ENCODE measurements at places on chromosomes 5 and 9. TPM values are rescaled to one million over a fixed set of nuclear protein-coding genes. Genes with fewer than 3 reads are reported as not detected.
A peak's percentile ranks its signal among the peaks of the same experiment; 100 is the strongest.

The TEX48 gene
- total RNA-seq, result 0.56 TPM

DNA sequence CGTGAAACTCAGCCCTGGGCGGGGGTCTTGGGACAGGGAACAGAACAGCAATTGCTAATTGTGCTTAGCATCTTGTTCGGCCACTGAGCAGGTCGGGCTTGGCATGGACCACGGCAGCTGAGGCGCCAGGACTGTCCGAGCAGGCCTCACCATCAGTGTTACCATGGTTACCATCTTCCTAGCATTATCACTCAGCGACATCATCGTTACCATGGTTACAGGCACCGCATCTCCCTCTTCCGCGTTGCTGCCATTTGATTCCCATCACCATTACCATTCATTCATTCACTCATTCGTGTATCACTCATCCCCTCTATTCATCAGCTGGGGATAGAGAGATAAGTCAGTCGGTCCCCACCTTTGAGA, 81.0 kb upstream of the ZBTB43 start:
- peak; percentile 70 for DNase-seq

The MZB1 gene
- total RNA-seq, result 29.1 TPM

DNA sequence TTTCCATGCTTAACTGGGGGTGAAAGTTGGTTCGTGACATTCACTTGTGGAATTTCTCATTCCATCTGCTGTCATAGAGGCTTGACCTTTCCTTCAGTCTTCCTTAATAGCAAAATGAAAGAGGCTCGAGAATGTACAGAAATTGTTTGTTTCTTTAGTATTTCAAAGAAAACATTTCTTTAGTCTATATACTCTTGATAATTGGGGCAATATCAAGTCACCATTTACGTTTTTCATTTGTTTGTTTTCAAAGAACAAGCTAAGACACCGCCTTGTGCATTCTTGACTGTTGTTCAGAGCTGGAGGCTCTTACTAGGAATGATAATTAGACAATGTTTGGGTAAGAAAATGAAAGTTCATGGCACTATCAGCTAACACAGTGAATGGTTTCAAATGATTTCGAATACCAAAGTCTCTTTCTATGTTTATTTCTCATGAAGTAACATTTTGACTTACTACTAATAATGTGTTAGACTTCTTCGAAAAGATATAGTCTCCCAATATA, 835.4 kb downstream of the SEMA5A start:
- no peak for DNase-seq

GRCh38 chr9:135418161-135418560, 61.4 kb upstream of the PPP1R26 start:
- no peak for DNase-seq

DNA sequence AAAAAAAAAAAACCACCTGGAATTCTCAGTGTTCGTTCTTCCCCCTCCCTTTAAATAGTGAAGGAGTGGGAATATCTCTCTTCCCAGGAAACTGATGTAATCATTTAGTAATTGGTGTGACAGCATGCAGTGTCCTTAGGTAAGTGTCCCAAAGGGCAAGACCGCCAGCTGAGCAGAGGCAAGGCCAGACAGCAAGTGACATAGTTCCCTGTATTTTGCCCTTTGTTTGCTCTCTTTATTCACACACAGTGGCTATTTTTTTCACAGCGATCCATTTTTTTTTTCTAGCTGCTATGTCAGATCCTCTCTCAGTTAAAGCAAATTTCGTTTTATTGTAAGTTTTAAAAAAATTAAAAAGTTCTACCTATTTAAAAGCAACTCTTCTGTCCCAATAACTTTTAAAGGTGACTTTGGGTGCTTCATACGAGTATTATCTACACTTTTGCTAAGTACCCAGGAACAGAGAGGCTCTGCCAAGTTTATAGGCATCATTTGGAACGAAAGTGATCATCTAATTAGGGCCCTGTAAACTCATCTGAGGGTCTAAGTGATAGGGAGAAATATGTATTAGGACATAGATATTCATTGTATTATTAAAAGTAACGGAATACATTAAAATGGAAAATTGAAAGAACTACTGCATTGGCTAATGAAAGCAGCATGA, 98.2 kb upstream of the ALDH1A1 start:
- no peak for DNase-seq

- peak; percentile 84 for DNase-seq
Measured at GRCh38 chr9:136482046-136482792, 621 bp downstream of the SEC16A start.

DNA sequence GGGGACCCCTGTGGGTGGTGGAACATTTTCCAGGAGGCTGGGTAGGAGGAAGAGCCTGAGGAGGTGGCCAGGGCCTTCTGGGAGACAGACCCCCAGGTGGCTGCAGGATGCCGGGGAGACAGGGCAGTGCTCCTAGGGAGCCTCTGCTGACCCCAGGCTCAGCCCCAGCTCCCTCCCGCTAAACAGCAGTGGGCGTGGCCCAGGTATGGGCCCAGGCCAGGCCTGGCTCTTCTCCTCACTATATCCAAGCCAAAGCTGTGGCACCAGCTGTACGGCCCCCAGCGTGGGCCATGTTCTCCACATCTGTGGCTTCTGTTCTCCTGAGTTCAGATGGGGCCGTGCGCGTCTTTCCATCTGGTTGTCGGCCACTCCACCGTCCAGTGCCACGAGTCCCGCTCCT, 58.5 kb downstream of the KCNT1 start:
- DNase-seq, result no peak

GRCh38 chr9:3525096-3525835, 535 bp downstream of the RFX3 start:
- DNase-seq, result no peak

DNA sequence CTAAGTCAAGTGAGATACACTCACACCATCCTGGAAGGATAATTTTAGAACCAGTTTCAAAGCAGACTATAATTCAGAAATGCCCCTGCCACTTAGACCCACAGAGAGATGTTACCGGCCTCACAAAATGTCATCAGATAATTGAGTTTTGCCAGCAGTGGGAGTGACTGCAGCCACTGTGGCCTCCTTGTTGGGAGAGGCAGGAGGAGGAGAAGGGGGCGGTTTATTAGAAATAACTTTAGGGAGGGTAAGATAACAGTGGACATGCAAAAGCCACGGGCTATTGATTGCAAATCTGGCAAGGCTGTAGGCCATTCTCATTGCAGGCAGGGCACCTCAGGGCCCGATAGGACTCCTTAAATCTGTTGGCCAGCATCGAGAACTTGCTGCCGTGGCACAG, 13.4 kb downstream of the GRXCR2 start:
- no peak for DNase-seq

The LRRTM2 gene
- total RNA-seq, result 0.07 TPM

DNA sequence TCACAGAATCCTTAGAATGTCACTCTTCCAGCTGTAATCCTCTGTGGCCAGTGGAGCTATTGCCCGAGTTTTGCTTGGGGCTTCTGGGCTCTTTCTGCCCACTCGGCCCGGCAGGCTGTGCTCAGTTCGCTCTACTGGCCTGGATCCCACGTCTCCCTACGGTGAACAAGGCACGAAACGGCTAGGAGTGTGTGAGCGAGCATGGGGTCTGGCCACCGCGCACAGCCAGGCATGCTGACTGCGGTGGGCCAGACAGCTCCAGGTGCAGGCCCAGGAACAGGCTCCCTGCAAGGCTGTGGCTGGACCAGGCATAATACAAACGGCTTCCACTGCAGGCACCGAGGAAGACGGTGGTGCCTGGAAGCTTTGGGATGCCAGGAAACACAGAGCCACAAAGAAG, 2035.5 kb upstream of the ACO1 start:
- DNase-seq, result no peak

The PCDHB6 gene
- not detected for total RNA-seq

The PAEP gene
- not detected for total RNA-seq

- DNase-seq, result no peak
Measured at GRCh38 chr5:95241161-95241560, 43.7 kb downstream of the MCTP1 start.

GRCh38 chr9:119963798-119964372, 594.6 kb upstream of the BRINP1 start:
- DNase-seq, result no peak

The SHLD3 gene
- total RNA-seq, result 5.1 TPM

DNA sequence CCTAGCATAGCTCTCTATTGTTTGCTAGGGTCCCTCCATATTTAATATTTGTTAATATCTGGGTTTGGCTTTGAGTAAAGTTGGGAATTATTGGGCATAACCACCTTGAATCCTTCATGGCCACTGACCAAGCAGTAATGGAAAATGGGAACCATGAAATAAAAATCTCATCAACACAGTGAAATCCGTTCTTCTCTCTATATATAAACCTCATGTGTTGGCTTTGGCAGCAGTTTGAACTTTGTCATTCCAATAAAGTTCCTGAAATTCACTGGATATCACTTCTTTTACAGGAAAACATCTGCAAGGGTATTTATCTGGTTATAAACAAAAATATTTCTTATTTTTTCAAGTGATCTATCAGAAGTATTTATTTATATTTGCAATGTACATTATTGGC, 93.0 kb upstream of the MPDZ start:
- DNase-seq, result no peak

- DNase-seq, result no peak
Measured at GRCh38 chr5:92429646-92430045, 1046.5 kb upstream of the ARRDC3 start.

DNA sequence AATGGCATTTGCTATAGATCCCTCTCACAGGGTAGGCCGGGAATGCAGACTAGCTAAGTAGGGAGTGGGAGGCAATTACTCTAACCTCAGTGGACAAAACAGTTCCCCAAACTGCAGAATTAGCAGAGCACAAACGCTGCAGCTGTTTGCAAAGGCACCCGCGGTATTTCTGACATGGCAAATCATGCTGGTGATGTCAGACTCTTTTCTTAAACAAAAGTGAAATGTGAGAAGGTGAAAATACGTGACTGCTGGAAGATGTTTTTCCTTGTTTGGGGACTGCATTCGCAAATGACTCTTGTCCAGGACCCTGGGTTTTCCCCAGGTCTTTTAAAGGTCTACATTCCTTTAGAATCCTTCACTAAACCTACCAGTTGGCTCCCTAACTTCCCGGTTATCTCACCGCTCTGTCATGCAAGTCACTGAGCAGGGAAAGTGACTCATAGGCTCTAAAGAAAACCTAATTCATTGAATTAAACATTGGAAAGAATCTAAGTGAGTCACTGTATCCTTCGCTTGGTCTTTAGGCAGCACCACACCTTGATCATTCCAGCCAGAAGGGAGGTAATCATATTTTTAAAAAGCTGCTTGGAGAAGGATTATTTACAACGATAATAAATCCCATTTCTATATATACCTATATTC, 91.5 kb upstream of the DNAH5 start:
- no peak for DNase-seq

The GRIA1 gene
- not detected for total RNA-seq

- DNase-seq, result no peak
Measured at GRCh38 chr9:93049491-93049890, 9.0 kb upstream of the SUSD3 start.

GRCh38 chr9:119967867-119968535, 598.8 kb upstream of the BRINP1 start:
- DNase-seq, result no peak

GRCh38 chr5:61293071-61293470, 39.0 kb upstream of the ZSWIM6 start:
- DNase-seq, result no peak

DNA sequence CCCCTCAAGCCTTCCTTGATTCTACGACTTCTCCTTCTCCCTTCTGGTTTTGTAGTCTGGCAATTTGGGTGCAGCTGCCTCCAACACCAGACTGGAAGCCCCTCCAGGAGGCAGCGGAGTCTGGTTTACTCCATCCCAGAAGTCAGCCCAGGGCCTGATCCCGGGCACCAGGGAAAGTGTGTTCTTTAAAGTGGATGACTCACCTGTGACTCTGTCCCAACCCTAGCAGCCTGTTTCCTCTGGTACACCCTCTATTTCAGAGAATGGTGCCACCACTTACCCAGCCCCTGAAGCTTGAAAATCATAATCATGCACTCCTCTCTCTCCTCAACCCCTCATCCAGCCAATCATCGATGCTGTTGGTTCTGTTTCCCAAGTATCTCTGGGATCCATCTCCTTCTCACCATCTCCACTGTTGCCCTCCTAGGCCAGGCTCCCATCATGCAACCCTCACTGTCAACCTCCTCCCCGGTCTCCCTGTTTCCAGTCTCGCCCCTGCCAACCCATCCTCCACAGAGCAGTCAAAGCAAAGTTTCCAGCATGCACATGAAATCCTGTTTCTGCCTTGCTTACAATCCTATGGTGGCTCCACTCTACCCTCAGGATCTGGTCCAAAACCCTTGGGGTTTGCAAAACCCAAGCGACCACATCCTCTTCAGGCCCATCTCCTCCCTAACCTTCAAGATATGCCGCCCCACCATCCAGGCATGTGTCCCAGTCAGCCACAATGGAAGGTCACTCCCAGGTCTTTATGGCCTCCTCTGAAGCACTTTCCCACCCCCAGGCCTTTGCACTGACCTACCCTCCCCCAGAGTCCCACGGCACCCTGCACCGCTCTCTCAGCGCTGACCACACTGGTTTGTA, 10.5 kb downstream of the LHX6 start:
- DNase-seq, result no peak

DNA sequence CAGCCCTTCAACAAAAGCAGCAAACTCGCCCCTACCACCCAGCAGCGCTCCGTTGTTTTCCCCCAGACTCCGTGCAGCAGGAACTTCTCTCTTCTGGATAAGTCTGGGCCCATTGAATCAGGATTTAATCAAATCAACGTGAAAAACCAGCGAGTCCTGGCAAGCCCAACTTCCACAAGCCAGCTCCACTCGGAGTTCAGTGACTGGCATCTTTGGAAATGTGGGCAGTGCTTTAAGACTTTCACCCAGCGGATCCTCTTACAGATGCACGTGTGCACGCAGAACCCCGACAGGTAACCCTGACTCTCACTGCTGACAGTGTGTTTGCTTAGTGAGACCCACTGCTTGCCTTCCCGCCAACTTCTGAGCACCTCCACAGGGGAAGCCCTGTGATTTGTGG, 81.8 kb downstream of the PRDM6 start:
- DNase-seq, result no peak

DNA sequence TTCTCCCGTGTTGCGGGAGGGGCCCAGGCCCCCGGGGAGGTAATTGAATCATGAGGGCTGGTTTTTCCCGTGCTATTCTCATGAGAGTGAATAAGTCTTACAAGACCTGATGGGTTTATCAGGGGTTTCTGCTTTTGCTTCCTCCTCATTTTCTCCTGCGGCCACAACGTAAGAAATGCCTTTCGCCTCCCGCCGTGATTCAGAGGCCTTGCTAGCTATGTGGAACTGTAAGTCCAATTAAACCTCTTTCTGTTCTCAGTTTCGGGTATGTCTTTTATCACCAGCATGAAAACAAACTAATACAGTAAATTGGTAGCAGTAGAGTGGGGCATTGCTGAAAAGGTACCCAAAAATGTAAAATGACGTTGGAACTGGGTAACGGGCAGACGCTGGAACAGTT, 1035.1 kb downstream of the DTWD2 start:
- no peak for DNase-seq

The NXNL2 gene
- total RNA-seq, result not detected

- no peak for DNase-seq
Measured at GRCh38 chr9:2317591-2317990, 302.4 kb downstream of the SMARCA2 start.

Measured in activated CD4-positive, alpha-beta T cell treated with anti-CD3 and anti-CD28 coated beads, Interleukin-2, amount 10 ng/mL, durations not matched to agents 24 days and 14 days (primary cell).